ENCODE measurements at places on chromosomes 1 and 21. TPM values are rescaled to one million over a fixed set of nuclear protein-coding genes. Genes with fewer than 3 reads are reported as not detected.
A peak's percentile ranks its signal among the peaks of the same experiment; 100 is the strongest.

GRCh38 chr1:94273111-94273510, 35.7 kb upstream of the ARHGAP29 start:
- no peaks in the 10 kb centered on the region for H3K27me3 ChIP-seq
- no peak overlapping the region for H3K27ac ChIP-seq
- H3K4me1 ChIP-seq = no peaks in the 10 kb centered on the region
- H3K4me3 ChIP-seq = no peak overlapping the region
- H3K36me3 ChIP-seq = no peaks in the 10 kb centered on the region

GRCh38 chr1:62318756-62319544, at the start of gene KANK4:
TSS of gene KANK4 (minus strand) at chr1:62319434. CDS start at chr1:62281564, 37,870 bp downstream.
- H3K27me3 ChIP-seq = peaks cover 12% of the 10 kb centered on the region
- H3K27ac ChIP-seq = no peak within 1 kb of the TSS
- no peak within 1 kb of the TSS for H3K4me3 ChIP-seq
- no peak for DNase-seq
- no peaks in the 10 kb centered on the region for H3K36me3 ChIP-seq

- no peaks in the 10 kb centered on the region for H3K27me3 ChIP-seq
- H3K27ac ChIP-seq = no peak overlapping the region
- H3K4me3 ChIP-seq = no peak overlapping the region
- no peaks in the 10 kb centered on the region for H3K4me1 ChIP-seq
- no peaks in the 10 kb centered on the region for H3K36me3 ChIP-seq
- DNase-seq = no peak
Observed at GRCh38 chr1:145696630-145696960, 10.6 kb downstream of the PDZK1 start.

MUL1 gene
- total RNA-seq = 42.9 TPM

- peak overlapping the region; percentile 84 for H3K27ac ChIP-seq
- no peaks in the 10 kb centered on the region for H3K27me3 ChIP-seq
- H3K4me3 ChIP-seq = peak overlapping the region; percentile 95
Observed at GRCh38 chr1:9291914-9292360, 757 bp upstream of the SPSB1 start.

- no peaks in the 10 kb centered on the region for H3K27me3 ChIP-seq
- H3K4me1 ChIP-seq = no peaks in the 10 kb centered on the region
- H3K36me3 ChIP-seq = peaks cover under 1% of the 10 kb centered on the region
- DNase-seq = peak; percentile 83
Observed at GRCh38 chr1:40096977-40097782, at the start of gene PPT1. TSS of gene PPT1 (minus strand) at chr1:40097252. CDS start at chr1:40097238, 14 bp downstream.

GRCh38 chr1:154276797-154277196, 4.4 kb downstream of the HAX1 start:
- no peaks in the 10 kb centered on the region for H3K36me3 ChIP-seq
- DNase-seq = no peak
- H3K4me1 ChIP-seq = no peaks in the 10 kb centered on the region
- H3K4me3 ChIP-seq = no peak overlapping the region
- no peaks in the 10 kb centered on the region for H3K27me3 ChIP-seq
- no peak overlapping the region for H3K27ac ChIP-seq

EPHA10 gene
- total RNA-seq = 67.8 TPM

GRCh38 chr1:174077749-174078490, 55.8 kb upstream of the RC3H1 start:
- no peaks in the 10 kb centered on the region for H3K27me3 ChIP-seq
- no peak overlapping the region for H3K27ac ChIP-seq
- no peaks in the 10 kb centered on the region for H3K4me1 ChIP-seq
- no peaks in the 10 kb centered on the region for H3K36me3 ChIP-seq
- no peak for DNase-seq

FABP3 gene
- total RNA-seq = 15.7 TPM

- no peaks in the 10 kb centered on the region for H3K36me3 ChIP-seq
- H3K27ac ChIP-seq = no peak overlapping the region
- DNase-seq = peak; percentile 52
- H3K4me3 ChIP-seq = no peak overlapping the region
- no peaks in the 10 kb centered on the region for H3K4me1 ChIP-seq
Observed at GRCh38 chr1:60978421-60979357, 103.7 kb upstream of the NFIA start.

DNA sequence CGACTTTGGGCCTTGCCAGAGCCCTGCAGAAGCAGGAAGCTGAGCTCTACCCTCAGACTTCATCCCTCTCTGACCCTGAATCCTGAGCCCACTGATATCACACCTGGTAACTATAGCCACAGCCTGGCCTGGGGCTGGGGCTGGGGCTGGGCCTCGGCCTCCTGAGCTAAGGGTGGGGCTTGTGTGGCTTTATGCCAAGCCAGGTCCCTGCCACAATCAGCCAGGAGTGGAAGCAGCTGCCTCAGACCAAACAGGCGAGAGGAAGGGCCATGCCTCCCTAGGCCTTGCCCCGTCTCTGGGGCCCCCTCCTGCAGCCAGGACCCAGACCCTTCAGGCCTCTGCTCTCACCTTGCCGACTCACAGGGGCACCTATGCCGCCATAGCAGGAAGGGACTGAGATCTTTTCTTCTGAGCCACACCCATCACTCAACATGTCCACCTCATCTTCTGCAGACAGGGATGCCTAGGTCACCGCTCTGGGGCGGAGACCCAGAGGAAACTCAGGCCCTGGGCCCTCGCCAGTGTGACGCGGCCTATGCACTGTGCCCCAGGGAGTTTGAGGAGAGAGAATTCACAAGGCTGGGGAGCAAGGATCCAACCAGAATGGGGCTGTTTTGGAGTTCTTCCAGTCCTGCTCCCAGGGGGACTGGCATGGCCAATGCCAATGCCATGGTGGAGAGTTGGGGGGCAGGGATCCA, 5.7 kb downstream of the UBXN11 start:
- H3K36me3 ChIP-seq = no peaks in the 10 kb centered on the region
- H3K4me1 ChIP-seq = peaks cover 5% of the 10 kb centered on the region

- H3K36me3 ChIP-seq = no peaks in the 10 kb centered on the region
- DNase-seq = peak; percentile 35
- no peak overlapping the region for H3K4me3 ChIP-seq
Observed at GRCh38 chr1:16231331-16232315, 5.4 kb downstream of the CPLANE2 start.

- DNase-seq = no peak
- no peak overlapping the region for H3K27ac ChIP-seq
- no peaks in the 10 kb centered on the region for H3K4me1 ChIP-seq
- no peak overlapping the region for H3K4me3 ChIP-seq
- no peaks in the 10 kb centered on the region for H3K36me3 ChIP-seq
Observed at GRCh38 chr1:3060601-3061551, 8.1 kb upstream of the PRDM16 start.

- no peaks in the 10 kb centered on the region for H3K27me3 ChIP-seq
- no peak overlapping the region for H3K4me3 ChIP-seq
- peaks cover 5% of the 10 kb centered on the region for H3K4me1 ChIP-seq
- no peak for DNase-seq
- H3K27ac ChIP-seq = no peak overlapping the region
- no peaks in the 10 kb centered on the region for H3K36me3 ChIP-seq
Observed at GRCh38 chr1:21435646-21436487, 4.1 kb upstream of the NBPF3 start.

OR2T29 gene
- total RNA-seq = not detected

GRCh38 chr1:184162281-184162680, 110.8 kb downstream of the TSEN15 start:
- H3K27me3 ChIP-seq = no peaks in the 10 kb centered on the region
- DNase-seq = no peak
- no peak overlapping the region for H3K4me3 ChIP-seq
- H3K27ac ChIP-seq = no peak overlapping the region

- no peak overlapping the region for H3K27ac ChIP-seq
- H3K27me3 ChIP-seq = no peaks in the 10 kb centered on the region
Observed at GRCh38 chr1:186429017-186429416, 31.9 kb downstream of the PDC start.

CD2 gene
- 19.8 TPM for total RNA-seq

DNA sequence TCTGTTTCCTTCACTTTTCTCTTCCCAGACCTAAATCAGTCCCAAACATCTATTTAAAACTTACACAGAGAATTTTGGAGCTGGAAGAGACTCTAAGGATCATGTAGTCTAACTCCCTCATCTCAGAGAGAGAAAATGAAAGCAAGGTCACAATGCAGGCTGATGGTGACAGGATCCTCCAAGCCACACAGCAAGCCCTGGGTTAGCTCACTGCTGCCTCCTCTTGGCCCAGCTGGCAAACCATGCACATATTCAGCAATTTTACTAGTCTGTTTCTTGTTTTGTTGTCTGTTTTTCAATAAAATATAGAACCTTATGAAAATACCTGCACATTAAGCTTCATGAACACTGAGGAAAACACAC, 27.7 kb upstream of the LY9 start:
- DNase-seq = peak; percentile 89
- H3K4me3 ChIP-seq = peak overlapping the region; percentile 13
- peak overlapping the region; percentile 45 for H3K27ac ChIP-seq

DNA sequence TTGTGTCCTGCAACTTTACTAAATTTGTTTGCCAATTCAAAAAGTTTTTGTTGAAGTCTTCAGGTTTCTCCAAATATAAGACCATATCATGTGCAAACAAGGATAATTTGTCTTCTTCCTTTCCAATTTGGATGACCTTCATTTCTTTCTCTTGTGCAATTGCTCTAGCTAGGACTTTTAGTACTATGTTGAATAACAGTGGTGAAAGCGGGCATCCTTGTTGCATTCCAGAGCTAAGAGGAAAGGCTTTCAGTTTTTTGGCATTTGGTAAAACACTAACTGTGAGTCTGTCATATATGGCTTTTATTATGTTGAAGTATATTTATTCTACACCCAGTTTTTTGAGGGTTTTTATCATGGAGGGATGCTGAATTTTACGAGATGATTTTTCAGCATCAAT, 630.0 kb upstream of the ADGRL2 start:
- H3K27ac ChIP-seq = no peak overlapping the region
- H3K4me3 ChIP-seq = no peak overlapping the region
- H3K27me3 ChIP-seq = no peaks in the 10 kb centered on the region
- H3K4me1 ChIP-seq = no peaks in the 10 kb centered on the region
- no peaks in the 10 kb centered on the region for H3K36me3 ChIP-seq

DNALI1 gene
- total RNA-seq = 7.9 TPM

UBL4B gene
- not detected for total RNA-seq

DNA sequence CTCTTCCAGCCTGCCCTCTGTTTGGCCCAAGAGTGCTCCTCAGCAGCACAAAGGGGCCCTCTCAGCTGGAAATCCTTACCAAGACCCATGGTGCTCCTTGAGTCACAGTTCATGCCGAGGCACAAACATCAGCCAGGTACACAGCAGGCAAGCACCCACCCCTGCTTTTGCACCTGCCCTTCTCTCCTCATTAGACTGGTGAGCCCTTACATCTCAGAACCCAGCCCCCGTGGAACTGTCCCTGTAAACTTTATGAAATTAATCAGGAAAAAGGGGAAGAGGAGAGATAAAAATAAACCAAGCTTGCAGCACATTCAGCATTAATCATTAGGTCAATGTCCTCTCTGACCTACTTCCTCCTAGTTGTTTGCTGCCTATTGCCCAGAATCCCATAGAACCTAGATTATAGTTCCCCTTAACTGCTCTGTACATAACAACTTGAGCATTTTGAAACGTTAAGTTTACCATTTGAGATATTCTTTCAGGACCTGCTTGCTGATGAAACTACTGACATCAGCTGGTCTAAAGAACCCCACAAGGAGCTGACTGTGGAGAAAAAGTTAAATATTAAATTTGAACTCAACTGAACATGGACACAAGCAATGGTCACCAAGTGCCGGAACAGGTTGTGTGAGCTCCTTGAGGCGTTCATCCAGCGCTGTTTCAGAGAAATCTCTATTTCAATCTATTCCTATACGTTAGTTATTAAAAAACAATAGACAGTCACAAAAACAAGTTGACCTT, 738.4 kb downstream of the MATN1 start:
- no peaks in the 10 kb centered on the region for H3K4me1 ChIP-seq
- H3K4me3 ChIP-seq = no peak overlapping the region
- no peaks in the 10 kb centered on the region for H3K27me3 ChIP-seq
- H3K36me3 ChIP-seq = no peaks in the 10 kb centered on the region

DNA sequence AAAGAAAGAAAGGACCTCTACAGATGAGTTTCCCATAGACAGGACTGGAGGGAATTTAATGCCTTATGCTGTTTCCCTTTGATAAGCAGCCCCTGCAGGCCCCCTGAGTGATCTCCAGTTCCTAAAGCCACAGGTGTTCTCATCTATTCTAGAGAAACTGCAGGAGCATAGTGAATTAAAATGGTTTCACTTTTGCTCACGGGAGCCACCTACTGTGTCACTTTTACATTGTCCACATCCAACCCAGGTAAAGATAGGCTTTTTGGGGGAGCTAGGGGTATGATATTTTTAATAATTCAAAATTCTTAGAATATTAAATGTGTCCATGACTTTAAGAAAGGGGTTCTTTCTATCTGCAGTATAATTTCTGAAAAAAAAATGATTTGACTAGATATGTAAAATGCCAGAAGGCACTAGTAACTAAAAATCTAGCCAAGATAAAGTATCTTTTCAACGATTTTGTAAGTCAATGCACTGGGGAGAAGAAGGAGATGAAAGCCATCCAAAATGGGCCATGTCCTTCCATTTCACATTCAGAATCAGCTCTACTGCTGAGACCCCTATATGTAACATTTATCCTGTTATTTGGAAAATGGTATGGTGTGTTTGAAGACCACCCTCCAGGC, 267.3 kb upstream of the DUSP10 start:
- H3K4me1 ChIP-seq = no peaks in the 10 kb centered on the region
- H3K4me3 ChIP-seq = no peak overlapping the region
- DNase-seq = no peak

IGSF21 gene
- total RNA-seq = not detected

GRCh38 chr1:94528299-94528698, 13.3 kb downstream of the F3 start:
- H3K27me3 ChIP-seq = no peaks in the 10 kb centered on the region
- DNase-seq = no peak
- no peak overlapping the region for H3K4me3 ChIP-seq
- H3K27ac ChIP-seq = no peak overlapping the region
- peaks cover 35% of the 10 kb centered on the region for H3K36me3 ChIP-seq

UBXN10 gene
- total RNA-seq = 5.7 TPM

GRCh38 chr1:235972311-235972689, 92.6 kb downstream of the NID1 start:
- peak overlapping the region; percentile 75 for H3K27ac ChIP-seq
- no peaks in the 10 kb centered on the region for H3K36me3 ChIP-seq
- peak overlapping the region; percentile 7 for H3K4me3 ChIP-seq
- peaks cover 12% of the 10 kb centered on the region for H3K4me1 ChIP-seq

- no peak for DNase-seq
- no peaks in the 10 kb centered on the region for H3K27me3 ChIP-seq
- no peak overlapping the region for H3K4me3 ChIP-seq
- peaks cover 37% of the 10 kb centered on the region for H3K36me3 ChIP-seq
Observed at GRCh38 chr1:48236716-48237470, 14.4 kb downstream of the SLC5A9 start.

DNA sequence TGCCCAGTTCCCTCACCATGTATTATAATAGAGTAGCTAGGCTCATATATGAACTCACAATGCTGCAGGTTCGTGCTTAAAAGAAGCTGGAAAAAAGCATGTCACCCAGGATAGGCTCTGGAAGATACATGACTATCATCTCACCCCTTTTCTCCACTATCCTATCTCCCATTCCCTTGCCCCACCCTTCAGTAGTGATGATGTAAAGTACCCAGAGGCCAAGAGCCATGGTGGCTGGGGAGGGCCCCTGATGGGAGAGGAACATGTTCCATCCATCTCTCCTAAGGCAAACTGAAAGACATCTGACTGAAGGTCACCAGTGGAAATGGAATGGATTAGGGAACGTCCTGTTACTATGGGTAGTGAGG, 20.3 kb upstream of the RBBP5 start:
- H3K36me3 ChIP-seq = no peaks in the 10 kb centered on the region
- no peaks in the 10 kb centered on the region for H3K27me3 ChIP-seq
- H3K27ac ChIP-seq = no peak overlapping the region
- H3K4me1 ChIP-seq = no peaks in the 10 kb centered on the region
